ENCODE measurements at places on chromosomes 11 and 22.

DNA sequence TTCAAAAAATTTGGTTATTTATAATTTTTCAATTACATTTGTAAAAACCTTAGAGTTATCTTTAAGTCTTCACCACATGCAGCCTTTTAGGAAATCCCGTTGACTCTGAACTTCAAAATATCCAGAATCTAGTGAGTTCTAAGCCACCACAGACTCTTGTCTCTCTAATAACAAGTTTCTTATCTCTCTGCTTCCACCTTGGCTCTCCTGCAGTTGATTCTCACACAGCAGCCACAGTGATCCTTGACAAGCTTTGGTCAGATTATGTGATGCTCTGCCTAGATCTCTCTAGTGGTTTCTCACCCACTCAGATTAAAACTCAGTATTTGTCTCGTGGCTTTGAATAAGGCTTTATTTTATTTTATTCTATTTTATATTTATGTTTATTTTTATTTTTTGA is 8.6 kb downstream of the HSD17B12 start:
- no peak for DNase-seq

DNA sequence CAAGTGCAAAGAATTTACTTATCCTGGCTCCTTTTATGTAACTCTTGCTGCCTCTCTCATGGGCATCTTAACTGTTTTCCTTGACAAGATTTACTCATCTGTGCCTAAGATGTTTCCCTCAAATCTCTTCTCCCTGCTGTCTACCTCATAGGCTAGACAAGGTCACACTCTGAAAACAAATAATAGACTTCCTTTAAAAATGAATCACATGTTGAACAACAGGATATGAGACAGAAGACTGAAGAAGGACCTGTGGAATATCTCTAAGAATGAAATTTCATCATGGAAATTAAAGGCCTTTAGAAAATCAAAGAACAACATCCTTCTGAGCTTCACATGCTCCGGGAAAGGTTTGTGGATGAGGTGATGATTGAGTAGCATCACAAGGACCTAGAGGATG is 6.0 kb upstream of the SCGB2A2 start:
- DNase-seq: no peak

DNA sequence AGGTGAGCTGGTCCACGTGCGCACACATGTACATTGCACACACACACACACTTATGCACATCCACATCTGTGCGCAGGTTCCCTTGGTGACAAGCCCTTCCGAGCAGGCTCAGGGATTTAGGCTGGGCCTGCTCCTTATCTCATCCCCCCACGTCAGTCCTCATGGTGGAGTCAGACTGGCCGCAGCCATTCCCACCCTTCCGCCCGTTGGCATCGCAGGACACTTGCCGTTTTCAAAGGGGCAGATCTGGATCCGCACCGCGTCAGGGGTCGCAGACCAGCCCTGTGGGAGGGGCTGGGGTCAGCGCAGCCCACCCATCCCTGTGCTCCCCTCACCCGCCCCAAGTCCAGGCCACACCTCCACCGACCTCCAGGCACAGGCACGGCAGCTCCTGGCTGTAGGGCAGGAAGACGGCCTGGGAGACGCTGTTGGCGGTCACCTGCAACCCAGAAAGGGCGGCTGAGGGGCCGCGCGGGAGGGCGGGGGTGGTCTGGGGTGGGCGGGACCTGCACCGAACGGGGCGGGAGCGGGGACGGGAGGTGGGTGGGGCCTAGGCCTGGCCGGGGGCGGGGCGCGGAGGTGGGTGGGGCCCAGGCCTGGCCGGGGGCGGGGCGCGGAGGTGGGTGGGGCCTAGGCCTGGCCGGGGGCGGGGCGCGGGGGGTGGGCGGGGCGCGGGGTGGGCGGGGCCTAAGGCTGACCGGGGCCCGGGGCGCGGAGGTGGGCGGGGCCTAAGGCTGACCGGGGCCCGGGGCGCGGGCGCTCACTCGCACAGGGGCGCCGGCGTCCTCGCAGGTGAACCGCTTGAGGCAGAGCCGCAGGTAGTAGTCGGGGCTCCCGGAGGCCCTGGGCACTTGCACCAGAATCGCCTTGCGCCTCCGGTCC is 13.3 kb downstream of the IL17REL start:
- peak; percentile 38 for DNase-seq

DNA sequence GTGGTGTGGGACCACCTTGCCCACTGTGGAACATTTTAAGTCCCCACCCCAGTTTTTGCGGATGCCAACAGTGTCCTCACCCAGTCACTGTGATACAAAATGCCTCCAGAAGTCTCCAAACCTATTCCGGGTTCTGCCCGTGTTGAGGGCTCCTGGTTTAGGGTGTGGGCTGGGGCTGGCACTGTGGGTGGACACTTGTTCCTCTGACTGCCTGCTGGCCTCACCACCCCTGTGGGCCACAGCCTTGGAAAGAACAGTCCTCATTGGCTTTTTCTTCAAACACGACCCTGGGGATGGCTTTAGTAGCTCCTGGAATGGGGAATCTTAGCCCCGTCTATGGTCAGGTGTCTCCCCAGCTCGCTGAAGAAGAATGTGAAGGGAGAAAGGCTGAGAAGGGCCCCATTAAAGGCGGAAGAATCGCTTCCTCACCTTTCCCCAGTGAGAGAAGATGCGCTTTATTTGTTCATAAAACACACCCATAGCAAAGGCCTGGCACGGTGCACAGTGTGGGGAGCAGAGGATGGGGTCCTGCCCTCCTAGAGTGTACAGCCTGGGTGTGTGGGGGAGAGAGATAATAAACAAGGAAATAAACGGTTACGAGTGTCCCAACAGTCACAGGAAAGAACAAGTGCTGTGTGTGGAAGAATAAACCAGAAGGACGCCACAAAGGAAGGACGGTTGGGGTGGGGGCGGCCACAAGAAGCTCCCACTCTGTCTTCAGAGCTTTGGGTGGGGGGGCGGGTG is 91.6 kb upstream of the SLC22A12 start:
- no peak for DNase-seq

GRCh38 chr11:134821422-134821821 is 409.4 kb upstream of the B3GAT1 start:
- no peak for DNase-seq

GRCh38 chr11:47101406-47101805 is 75.3 kb downstream of the ARFGAP2 start:
- no peak for DNase-seq

- no peak for DNase-seq
Measured at GRCh38 chr22:48208894-48209293, 1446.4 kb downstream of the TBC1D22A start.

DNA sequence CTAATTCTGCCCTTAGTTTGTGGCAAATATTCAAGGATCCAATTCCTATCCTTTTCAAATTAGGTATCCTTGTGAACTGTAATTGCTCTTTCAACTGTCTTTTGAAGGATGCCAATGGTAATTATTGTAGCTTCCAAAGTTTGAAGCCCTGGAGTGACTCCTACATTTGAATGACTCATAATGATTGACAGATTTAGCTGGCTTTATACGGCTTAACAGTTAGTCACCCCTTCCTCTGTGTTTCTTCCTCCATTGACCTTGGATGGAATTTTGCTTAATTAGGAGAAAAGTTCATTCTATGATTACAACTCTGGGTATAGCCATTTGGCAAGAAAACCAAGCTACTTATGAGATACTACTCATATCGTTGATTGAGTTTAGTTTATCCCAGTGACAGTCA is 639.3 kb upstream of the KIRREL3 start:
- no peak for DNase-seq

GRCh38 chr11:58165504-58166106 is 23.3 kb upstream of the OR9Q2 start:
- no peak for DNase-seq
